Epithelial cell of proximal tubule (primary cell): ENCODE measurements at places on chromosomes 7 and 10.

DNA sequence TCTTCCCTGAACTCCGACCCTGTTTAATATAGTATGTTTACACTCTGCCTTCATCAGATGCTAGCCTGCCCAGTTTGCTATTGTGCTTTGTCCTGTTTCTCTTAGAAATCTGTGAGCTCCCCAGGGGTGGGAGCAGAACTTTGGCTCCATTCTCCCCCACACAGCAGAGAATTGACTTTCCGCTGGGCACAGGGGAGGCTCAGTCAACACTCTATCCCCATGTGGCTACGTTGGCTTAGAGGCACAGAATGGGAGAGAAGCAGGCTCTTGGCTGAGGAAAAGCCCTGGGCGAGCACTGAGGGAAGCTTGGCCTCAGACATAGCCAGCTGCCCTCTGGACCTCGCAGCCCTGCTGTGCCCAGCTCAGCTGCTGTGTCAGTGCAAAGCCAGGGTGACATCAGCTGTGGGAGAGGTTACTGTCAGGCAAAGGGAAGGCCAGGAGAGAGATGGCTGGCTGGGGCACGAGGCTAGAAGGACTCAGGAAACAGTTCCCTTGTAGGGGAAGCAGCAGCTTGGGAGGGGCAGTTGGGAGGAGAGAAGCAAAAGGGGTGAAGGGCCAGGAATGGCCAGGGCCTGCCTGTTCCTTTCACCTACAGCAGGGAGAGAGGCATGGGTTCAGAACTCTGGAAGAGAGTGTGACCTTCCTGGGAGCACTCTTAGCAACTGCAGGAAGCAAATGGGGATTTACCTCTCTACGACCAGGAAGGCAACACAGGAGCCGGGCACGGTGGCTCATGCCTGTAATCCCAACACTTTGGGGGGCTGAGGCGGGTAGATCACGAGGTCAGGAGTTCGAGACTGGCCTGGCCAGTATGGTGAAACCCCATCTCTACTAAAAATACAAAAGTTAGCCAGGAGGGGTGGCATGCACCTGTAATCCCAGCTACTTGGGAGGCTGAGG is 5.8 kb upstream of the SCD start:
- DNase-seq, result no peak

GRCh38 chr10:24318517-24318916 is 109.6 kb downstream of the KIAA1217 start:
- DNase-seq, result peak; percentile 48

DNA sequence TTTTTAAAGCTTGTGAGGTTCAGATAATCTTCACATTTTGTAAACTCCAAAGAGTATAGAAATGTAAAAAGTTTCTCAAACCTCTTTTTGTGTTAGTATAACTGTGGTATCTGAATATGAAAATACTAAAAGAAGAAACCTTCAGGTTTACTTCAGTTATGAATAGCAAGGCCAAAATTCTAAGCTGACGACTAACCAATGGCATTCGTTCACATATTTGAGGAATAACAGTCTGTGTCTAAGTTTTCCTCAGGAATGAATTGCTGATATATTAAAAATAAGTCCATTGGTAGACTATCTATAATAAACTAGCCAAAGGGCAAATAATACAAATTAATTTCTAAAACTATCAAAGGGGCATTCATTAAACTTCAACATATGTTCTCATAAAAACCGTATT is 206.0 kb downstream of the CXCL12 start:
- no peak for DNase-seq

GRCh38 chr10:98568551-98568950 is 121.8 kb upstream of the HPS1 start:
- no peak for DNase-seq

DNA sequence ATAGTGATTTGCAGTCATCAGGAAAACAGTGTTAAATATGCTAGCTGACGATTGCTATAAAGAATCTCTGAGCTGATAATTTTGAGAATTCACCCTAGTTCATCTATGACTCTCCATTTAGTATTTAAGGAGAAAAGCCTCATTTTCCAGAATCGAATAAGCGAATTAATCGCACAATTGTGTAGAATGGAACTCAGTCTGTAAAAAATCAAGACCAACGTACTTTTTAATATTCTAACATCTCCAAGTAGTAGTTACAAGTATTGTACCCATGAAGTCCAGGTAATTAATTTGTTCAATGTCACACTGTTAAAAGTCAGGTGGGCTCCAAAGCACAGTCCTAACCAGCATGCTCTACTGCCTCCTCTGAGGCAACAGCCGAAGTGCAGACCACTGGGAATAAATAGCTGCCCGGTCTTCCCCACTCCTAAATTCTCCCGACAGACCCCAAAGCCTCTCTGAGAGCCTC is 380 bp upstream of the AGBL3 start:
- no peak for DNase-seq

GRCh38 chr7:145831616-145832206 is 284.9 kb upstream of the CNTNAP2 start:
- no peak for DNase-seq

DNA sequence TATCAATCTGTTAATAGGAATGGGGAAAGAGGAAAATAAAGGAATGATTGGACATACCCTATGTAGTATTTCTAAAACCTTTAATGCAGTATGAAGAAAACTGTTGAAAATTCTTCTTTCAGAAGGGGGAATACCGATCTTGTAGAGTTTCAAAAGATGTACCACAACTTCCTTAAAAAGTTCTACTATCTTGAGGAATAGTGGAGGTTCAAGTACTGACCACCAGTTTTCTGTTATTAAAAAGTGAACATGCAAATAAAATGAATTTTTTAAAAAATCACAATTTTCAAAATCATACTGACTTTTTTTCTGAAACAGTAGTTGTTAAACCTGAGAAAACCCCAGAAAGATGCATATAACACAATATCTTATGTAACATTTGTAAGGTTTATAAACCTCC is 86.5 kb downstream of the HERC4 start:
- no peak for DNase-seq

DNA sequence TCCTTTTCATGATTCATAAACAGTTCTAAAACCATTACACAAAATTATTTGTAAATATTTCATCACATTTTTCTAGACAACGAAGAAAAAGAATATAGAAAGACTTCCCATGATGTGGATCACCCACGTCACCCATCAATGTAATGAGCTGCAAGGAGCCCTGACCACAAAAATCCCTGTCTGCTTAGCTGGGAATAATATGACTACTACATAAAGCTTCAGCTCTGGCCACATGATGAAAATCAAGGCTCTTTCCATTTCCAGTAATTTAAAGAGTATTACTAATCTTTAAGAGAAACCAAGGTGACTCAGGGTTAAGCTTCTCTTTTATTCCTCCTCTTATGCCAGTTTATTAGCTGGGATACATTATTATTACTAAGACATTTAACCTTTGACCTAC is 180.8 kb upstream of the CACNA2D1 start:
- DNase-seq, result no peak

DNA sequence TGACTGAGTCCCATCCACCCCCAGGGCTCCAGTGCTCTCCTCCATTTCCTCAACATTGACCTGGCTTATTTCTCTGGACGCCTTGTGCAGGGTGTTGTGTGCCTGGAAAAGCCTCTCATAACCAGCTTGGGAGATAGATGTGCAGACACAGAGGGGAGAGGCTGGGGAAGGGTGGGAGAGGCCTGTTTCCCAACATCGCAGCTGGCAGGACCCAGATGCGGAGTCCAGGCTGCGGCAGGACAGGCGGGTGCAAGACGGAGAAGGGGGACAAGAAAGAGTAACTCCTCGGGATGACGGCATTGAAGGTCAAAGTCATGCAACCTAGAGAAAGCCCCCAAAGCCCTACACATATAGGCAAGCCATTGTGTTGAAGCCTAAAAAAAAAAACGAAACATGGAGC is 54.1 kb upstream of the ANTXRL start:
- DNase-seq, result no peak

- DNase-seq, result no peak
Observed at GRCh38 chr10:79493806-79494205, 18.5 kb upstream of the EIF5AL1 start.

DNA sequence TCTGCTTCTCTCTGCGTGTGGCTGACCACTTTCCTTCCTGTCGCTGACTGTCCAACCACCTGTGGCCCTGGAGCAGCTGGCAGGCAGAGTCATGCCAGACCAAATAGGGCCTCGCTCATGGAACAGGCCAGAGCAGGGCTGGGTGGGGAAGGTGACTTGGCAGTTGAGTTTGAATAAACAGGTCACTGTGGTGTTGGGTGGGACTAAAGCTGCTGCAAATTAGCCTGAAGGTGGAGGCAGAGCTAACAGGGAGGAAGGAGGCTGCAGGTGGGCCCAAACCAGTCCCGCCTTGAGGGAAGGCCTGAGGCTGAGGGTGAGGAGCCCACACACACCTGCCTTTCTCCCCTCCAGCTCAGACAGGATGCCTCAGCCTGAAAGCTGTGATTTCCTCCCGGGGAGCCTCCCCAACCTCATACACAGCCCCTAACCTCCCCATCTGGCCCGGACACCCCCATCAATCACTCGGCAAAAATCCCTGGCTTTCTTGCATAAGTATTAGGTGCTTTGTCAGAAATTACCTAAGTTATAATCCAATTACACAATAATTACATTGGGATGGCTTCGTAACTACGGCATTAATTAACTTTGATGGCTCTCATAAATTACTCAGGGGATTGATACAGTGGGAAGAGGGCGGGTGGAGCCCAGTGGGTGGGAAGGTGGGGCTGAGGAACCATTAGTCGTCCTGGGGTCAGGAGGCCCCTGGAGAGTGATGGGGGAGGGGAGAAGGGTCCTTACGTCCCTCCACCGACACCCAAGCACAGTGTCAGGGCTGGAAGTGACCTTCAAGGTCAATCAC is 97.7 kb upstream of the PCBD1 start:
- DNase-seq, result no peak

DNA sequence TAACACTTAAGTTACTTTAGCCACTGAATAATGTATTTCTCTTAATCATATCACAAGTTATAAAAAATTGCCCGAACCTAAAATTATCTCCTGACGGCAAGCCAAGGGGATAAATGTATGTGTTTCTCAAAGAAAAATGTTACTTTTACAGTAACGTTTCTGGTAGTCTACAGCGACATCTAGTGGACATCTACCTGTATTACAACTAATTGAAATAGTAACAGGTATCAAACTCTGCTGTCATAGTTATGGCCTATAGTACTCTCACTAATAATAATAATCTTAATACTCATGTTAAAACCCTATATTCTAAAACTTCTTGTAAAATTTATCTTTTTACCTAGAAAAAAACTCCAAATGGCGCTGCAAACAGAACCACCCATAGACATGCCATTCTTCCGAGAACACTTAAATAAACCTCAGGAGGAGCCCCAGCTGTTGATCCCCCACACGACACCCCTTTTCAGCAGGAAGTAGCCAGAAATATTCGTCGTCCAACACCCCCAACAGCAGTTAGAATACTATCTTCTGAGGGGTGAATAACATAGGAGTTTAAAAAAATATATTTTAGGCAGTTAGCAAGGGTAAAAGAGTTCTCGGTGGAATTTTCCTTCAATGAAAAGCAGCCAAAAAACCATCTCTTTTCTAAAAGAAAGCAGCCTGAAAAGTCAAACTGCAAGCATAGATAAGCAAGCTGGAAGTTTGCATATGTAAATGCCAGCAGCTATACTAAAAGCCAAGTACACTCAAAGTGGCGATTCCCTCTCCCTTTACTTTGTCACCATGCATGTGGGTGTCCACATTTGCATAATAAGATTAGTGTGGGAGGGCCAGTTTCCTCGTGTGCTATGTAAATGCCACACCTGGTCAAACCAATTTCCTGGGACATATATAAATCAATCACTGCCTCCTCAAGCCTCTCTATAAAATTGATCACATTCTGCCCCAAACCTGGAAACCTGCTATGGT is 40.5 kb upstream of the ZNF107 start:
- no peak for DNase-seq

- no peak for DNase-seq
Observed at GRCh38 chr7:5435291-5436002, 11.8 kb upstream of the TNRC18 start.

DNA sequence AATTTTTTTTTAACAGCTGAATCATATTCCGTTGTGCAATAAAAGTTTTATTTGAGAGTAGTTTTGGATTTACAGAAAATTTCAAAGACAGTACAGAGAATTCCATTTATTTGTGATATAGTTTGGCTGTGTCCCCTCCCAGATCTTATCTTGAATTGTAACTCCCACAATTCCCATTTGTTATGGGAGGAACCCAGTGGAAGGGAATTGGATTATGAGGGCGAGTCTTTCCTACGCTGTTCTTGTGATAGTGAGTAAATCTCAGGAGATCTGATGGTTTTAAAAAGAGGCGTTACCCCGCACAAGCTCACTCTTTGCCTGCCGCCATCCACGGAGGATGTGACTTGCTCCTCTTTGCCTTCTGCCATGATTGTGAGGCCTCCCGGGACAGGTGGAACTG is 228.0 kb upstream of the MAGI2 start:
- no peak for DNase-seq

DNA sequence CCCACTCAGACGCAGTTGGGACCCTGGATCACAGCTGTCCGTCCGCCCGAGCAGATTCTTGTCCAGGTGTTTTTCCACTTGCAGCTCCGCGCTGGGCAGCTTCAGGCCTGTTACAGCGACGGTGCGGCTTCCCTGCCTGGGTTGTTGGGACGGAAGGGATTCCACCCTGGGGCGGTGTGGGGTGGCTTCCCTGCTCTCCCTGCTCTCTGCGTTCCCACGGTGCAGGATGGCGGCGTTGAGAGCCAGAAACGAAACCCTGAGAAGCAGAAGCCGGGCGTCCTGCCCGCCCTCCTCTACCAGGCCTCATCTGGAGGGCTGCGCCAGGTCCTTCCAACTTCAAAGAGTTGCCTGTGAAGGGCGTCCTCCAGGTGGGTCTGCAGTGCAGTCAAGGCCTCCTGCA is 194.4 kb downstream of the ADARB2 start:
- no peak for DNase-seq

DNA sequence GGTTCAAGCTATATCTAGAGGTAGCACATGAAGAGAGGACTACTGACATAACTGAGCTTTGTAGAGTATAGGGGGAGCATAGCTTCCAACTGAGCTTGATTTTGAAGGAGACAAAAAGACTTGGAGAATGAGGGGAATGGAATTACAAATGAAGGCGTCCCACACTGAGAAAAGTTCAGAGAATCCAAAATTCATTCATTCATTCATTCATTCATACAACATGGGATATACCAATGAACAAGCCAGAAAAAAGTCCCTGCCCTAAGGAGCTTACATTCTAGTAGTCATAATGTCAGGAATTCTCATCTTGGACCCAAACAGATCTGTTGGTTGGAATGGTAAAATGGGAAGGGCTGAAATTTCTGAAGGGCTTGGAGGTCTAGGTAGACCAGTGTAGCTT is 62.0 kb downstream of the ENTPD1 start:
- no peak for DNase-seq

GRCh38 chr7:4816419-4817080 is 41.1 kb downstream of the AP5Z1 start:
- DNase-seq, result no peak

GRCh38 chr10:128084364-128084763 is 41.9 kb downstream of the MKI67 start:
- DNase-seq, result no peak
